C1 segment of cervical spinal cord (tissue), 14 donors: ENCODE measurements at places on chromosomes 3 and 15.

DNA sequence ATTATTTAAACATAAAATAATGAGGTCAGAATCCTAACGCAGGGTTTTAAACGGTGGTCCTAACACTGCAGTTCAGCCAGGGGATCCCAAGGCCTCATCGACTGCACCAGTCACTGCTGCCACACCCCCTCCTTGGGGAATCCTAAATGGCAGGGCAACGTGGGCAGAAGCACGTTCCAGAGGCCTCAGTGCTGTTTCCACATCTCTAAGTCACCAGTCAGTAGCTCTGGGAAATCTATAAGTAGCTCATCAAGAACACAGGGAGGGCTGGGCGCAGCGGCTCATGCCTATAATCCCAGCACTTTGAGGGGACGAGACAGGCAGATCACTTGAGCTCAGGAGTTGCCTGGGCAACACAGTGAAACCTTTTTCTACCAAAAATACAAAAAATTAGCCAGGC, 47.5 kb downstream of the PRTG start:
- DNase-seq, result no peak

DNA sequence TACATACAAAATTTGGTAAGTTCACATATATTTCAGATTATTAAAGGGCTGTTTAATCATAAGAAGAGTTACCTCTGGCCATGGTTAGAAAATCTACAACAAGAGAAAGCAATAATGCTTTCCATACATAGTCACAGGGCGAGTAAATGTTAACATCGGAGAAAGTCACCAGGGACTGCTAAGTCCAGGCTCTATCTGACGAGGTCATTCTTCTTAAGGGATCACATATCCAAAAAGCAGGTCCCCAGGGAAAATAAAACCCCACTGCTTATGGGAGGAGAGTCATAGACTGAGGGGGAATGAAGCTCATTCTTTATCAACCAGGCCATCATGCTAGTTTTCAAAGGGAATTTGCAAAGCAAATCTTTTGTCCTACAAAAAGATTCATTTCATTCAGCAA, 3.1 kb downstream of the PCYT1A start:
- DNase-seq, result no peak

DNA sequence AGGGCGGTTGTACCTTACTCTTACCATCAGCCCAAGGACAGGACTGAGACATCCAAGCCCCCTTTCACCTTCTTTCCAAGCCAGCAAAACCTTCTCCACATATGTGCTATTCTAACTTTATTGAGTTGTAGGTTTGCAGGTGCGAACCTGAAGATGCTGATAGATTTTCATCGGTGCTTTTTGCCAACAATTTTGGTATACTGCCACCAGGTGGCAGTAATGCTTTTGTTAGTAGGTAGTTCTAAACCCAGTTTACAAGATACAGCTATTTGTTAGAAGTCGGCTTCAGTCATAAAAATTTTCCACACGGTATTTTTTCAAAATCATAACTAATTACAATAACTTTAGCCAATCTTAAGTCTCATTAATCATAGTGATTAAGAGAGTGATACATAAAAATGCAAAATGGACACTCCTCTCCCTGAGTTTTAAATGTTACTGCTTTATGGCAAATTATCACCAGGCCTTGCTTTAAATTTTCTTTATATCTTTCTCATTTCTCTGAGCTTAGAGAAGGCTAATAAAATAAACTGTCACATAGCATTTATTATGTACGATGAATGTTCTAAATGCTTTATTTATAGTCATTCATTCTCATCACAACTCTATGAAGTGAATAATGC, 636 bp downstream of the TBC1D21 start:
- no peak for DNase-seq

DNA sequence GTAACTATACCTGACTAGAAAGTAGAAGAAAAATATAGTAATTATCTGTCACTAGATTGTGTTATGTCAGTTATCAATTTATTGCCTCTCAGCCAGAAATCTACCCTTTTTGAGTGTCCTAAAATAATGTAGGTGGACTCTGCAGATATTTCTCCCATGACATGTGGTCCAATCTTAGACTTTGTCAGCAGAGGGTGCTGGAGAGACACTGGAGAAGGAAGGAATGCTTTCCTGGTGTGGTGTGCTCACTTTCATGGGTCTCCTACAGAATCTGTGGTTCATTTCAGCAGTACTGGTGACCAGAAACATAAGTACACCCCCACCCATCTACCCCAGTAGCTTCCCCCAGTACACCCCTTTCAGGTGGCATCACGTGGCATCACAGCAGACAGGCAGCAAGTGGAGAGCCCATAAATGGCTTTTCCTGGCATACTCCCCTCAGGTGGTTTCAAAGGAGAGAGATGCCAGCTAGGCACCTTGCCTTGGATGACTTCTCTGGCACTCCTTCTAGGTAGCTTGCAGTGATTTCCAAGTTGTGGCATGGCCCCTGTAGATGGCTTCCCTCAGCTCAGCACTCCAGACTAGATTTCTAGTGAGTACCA, 114.7 kb downstream of the GADL1 start:
- no peak for DNase-seq

DNA sequence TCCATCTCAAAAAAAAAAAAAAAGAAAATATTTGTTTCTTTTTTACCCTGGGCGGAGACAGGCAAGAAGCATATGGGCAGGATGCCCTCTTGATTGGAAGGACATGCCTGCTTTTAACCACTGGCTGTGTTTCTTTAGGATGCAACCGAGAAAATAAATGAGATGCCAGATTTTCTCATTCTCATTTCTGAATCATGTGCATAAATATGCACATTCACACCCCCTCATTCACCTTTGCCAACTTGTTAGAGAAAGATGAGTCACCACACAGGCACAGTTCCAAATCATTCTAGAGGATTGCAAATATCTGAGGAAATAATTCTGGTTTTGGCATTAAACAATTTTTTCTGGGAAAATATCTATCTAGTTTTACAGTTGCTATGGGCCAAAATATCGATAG, 3.3 kb downstream of the LIPH start:
- DNase-seq, result no peak

DNA sequence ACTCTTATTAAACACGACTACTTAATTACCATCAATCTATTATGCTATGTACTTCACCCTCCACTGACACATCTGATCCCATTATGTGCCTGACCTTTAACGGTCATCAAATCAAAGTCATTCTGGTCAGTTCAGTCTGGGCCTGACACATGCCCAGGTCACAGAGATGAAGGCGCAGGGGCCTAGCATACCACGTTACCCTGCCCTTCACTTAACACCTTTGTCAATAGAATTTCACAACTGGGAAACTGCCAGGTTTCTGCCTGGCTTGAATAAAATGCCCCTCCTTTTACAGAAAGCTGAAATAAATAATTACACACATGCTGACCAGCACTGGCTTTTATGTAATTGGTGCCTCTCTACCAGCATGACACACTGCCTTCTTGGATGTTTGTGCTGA, 39.5 kb downstream of the MECOM start:
- DNase-seq, result no peak

GRCh38 chr3:191499307-191500080, 38.5 kb downstream of the PYDC2 start:
- no peak for DNase-seq
